ENCODE measurements at places on chromosomes 2 and 18.

DNA sequence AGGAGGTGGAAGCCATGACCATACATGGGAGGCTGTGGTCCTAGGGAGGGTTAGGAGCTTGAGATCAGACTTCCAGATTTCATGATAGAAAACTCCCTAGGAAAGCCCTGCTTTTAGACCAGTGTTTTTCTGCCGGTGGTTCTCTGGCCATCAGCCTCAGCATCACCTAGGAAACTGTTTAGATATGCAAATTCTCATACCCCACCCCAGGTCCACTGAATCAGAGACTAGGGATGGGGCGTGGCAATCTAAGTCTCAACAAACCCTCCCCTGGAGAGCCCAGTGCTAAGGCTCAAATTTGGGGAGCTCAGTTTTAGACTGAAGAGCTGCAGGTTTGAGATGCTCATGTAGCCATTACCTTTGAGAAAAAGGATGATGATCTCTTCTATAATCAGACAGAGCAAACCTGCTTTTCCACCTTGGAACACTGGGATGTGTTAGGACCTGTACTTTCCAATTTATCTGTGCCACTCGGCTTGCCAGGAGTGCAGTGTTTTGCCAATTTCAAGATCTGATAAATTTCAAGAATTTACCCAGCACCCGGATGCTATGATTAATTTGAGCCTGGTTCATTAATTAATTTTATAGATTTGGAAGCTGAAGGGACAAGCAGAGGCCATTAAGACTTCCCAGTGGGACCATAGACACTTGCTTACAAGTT is 31.5 kb upstream of the LYPD6B start:
- DNase-seq = no peak

DNA sequence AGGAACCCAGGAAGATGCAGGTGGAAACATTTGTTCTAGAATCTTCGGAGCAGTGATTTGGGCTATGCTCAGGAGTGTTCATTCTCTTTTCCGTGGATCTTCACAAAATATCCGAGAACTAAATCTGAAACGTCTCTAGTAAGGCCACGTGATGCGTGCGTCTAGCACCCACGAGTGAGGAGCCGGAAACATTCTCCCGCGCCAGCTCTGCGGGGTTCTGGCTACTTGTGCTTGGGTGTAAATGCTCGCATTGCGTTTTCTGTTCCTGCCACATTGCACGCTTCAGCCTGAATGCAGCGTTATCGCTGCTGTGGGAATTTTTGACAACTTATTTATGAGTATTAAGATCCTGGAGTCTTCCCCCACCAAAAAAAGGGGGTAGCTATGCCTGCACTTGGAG is 71.4 kb downstream of the KLHL29 start:
- no peak for DNase-seq

GRCh38 chr2:64823794-64824193 is 165.4 kb upstream of the SLC1A4 start:
- DNase-seq = no peak

DNA sequence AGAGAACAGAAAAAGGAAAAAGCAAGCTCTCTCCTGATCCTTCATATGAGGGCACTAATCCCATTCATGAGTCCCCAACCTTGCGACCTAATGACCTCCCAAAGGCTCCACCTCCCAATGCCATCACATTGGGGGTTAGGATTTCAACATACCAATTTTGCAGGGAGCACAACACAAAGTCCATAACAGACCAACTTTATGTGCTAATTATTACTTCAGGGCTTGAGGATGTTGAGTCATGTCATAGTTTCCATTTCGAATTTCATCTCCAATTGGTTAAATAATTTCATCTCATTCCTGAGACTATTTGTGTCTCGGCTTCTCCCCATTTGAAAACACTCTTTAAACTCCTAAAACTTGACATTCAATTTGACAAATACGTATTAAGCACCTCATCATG is 69.9 kb upstream of the KLF7 start:
- no peak for DNase-seq

DNA sequence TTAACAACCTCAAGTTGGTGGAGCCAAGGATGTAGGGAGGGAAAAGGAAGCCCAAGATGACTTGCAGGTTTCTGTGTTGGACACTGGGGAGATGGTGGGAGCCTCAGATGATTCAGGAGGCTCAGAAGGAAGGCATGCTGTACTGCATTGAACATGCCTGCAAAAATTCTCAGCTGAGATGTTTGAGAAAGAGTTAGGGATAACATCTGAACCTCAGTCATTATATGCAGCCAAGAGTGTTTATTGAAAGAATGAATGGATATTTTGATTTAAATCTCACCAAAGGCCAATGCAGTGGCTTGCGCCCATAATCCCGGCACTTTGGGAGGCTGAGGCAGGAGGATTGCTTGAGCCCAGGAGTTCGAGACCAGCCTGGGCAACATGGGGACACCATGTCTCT is 243.0 kb downstream of the MYCN start:
- no peak for DNase-seq

DNA sequence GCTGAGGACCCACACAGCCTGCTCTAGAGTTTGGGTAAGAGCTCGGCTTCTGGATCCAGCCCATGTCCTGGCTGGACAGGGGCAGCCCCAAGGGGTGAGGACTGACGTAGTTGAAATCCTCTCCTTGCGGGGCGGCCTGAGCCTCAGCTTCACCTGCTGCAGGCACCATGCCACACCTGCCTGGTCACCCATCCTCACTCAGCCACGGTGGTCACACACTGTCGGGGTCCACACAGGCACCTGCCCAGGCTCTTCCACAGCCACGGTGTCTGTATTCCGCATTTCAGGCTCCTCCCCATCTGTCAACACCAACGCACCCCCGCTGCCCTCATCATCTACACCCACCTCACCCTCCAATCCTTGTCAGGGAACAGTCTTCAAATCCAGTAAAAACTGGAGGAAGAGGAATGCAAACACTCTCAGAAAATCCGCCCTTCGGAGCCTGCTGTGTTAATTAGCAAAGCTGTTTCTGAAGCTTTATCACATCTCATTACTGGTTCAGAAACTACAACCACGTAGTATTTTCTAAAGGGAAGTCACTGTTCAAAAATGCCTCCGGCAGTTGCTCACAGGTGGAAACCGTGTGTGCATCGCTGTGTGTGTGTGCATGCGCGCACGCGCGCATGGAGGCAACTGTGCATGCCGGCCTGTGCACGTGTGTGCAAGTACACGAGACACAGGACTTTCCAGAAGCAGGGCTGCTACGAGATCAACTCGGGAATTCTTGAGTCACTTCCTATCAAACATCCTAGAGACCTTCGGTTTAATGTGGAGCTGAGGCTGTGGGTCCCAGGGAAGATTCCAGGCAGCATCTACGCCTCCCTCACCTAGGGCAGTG is 38.2 kb downstream of the SLC66A2 start:
- DNase-seq = no peak
